ENCODE measurements at places on chromosomes 4 and X. TPM values are rescaled to one million over a fixed set of nuclear protein-coding genes. Genes with fewer than 3 reads are reported as not detected.

DNA sequence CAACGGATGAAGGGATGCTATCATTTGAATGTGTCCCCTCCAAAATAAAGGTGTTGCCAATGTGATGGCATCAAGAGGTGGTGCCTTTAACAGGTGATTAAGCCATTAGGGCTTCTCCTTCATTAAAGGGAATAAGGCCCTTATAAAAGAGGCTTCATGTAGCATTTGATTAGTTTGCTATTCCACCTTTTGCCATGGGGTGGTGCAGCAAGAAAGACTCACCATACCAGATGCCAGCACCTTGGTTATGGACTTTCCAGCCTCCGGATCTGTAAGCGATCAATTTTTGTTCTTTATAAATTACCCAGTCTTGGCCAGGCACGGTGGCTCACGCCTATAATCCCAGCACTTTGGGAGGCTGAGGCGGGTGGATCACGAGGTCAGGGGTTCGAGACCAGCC, 7.9 kb upstream of the SLC25A43 start:
- no peaks in the 10 kb centered on the region for H3K27me3 ChIP-seq
- no peaks in the 10 kb centered on the region for H3K4me1 ChIP-seq
- H3K27ac ChIP-seq: no peak overlapping the region
- H3K4me3 ChIP-seq: no peak overlapping the region
- DNase-seq: no peak
- no peaks in the 10 kb centered on the region for H3K36me3 ChIP-seq

DNA sequence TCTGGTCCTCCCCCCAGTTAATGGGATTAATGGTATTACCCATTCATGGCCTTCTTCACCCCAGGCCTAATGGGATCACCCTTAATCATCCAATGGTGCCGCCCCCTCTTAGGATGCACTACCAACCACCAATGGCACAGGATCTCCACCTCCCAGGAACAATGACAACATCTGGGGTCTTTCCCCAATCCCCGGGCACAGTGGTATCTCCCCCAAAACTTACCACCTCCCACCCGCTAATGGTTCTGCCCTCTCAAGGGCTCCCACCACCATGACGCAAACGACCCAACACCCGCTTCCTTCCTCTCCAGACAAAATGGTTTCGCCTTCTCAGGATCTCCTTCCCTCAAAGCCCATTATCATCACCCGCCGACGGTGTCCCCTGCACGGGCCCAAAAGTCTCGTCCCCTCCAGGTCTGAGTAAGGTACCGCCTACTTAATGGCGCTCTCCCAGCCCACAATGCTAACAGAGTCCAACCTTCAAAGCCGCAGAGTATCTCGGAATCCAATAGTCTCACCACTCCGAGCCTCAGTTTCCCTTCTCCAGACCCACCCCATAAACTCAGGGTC, 458 bp downstream of the GRIPAP1 start:
- H3K27me3 ChIP-seq: no peaks in the 10 kb centered on the region
- H3K4me1 ChIP-seq: peaks cover 2% of the 10 kb centered on the region
- peak overlapping the region; percentile 45 for H3K4me3 ChIP-seq

GRCh38 chr4:141346144-141346543, 125.4 kb downstream of the ZNF330 start:
- no peak for DNase-seq
- no peak overlapping the region for H3K4me3 ChIP-seq
- H3K27ac ChIP-seq: no peak overlapping the region
- H3K36me3 ChIP-seq: no peaks in the 10 kb centered on the region
- H3K27me3 ChIP-seq: no peaks in the 10 kb centered on the region

GRCh38 chr4:21768349-21769310, 179.9 kb downstream of the KCNIP4 start:
- no peak overlapping the region for H3K27ac ChIP-seq
- H3K4me1 ChIP-seq: no peaks in the 10 kb centered on the region
- DNase-seq: no peak
- no peaks in the 10 kb centered on the region for H3K27me3 ChIP-seq

- no peak overlapping the region for H3K27ac ChIP-seq
- no peak for DNase-seq
- no peaks in the 10 kb centered on the region for H3K36me3 ChIP-seq
- H3K27me3 ChIP-seq: no peaks in the 10 kb centered on the region
- no peak overlapping the region for H3K4me3 ChIP-seq
Measured at GRCh38 chrX:115021121-115021520, 3.7 kb upstream of the IL13RA2 start.

- no peak overlapping the region for H3K27ac ChIP-seq
- H3K4me1 ChIP-seq: no peaks in the 10 kb centered on the region
- no peak overlapping the region for H3K4me3 ChIP-seq
- H3K27me3 ChIP-seq: no peaks in the 10 kb centered on the region
Measured at GRCh38 chrX:3788494-3789233, 75.2 kb upstream of the PRKX start.

- no peak for DNase-seq
- H3K36me3 ChIP-seq: no peaks in the 10 kb centered on the region
- H3K4me3 ChIP-seq: no peak overlapping the region
- no peaks in the 10 kb centered on the region for H3K27me3 ChIP-seq
- no peak overlapping the region for H3K27ac ChIP-seq
- H3K4me1 ChIP-seq: peaks cover 3% of the 10 kb centered on the region
Measured at GRCh38 chr4:125123570-125124109, 191.1 kb upstream of the FAT4 start.

DNA sequence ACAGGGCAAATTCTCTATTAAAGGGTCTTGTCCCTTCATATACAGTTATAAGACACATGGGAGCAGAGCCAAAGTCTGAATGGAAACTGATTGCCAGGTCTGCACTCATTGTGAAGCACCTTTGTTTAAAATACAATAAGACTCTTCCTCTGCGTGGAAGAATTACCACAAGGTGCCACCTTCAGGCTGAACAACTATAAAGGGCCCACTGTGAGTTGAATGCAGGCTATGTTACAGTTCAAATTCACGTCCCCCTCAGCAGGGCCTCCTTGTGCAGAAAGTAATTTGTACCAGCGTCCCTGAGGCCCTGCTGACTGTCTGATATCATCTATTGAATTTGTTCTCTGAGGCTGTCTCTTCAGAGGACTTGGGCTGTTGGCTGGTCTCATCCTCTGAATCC, 225.8 kb upstream of the TEX13C start:
- H3K27ac ChIP-seq: no peak overlapping the region
- H3K4me3 ChIP-seq: no peak overlapping the region

- H3K36me3 ChIP-seq: no peaks in the 10 kb centered on the region
- no peak for DNase-seq
- no peak overlapping the region for H3K4me3 ChIP-seq
- H3K27me3 ChIP-seq: no peaks in the 10 kb centered on the region
- H3K4me1 ChIP-seq: no peaks in the 10 kb centered on the region
- no peak overlapping the region for H3K27ac ChIP-seq
Measured at GRCh38 chr4:73750730-73751129, 10.4 kb downstream of the CXCL8 start.

- H3K36me3 ChIP-seq: no peaks in the 10 kb centered on the region
- no peak for DNase-seq
- no peaks in the 10 kb centered on the region for H3K27me3 ChIP-seq
Measured at GRCh38 chrX:132909643-132910042, 48.8 kb downstream of the HS6ST2 start.

- H3K27ac ChIP-seq: no peak overlapping the region
- no peak for DNase-seq
- H3K4me1 ChIP-seq: no peaks in the 10 kb centered on the region
- H3K4me3 ChIP-seq: no peak overlapping the region
- H3K27me3 ChIP-seq: no peaks in the 10 kb centered on the region
Measured at GRCh38 chrX:109936598-109936997, 66.3 kb upstream of the TMEM164 start.

DNA sequence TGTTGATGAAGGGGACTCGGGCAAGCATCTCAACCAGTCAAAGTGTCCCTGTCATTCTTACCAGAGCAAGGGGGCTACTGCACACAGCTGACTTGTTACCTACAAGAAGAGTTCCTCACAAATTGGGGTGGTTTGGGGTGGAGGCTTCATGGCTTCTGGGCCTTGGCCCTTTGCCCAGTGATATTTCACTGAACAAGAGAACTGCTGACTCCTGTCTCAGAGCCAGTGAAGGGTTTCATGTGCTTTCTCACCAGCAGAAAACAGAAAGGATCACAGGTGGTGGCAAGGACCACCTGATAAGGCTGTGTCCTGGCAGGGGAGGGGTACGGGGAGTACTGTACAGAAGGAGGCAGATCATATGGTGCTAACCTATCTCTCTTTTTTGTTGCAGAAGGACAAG, 53.5 kb downstream of the DLG3 start:
- H3K4me1 ChIP-seq: no peaks in the 10 kb centered on the region
- no peaks in the 10 kb centered on the region for H3K27me3 ChIP-seq
- DNase-seq: no peak

DNA sequence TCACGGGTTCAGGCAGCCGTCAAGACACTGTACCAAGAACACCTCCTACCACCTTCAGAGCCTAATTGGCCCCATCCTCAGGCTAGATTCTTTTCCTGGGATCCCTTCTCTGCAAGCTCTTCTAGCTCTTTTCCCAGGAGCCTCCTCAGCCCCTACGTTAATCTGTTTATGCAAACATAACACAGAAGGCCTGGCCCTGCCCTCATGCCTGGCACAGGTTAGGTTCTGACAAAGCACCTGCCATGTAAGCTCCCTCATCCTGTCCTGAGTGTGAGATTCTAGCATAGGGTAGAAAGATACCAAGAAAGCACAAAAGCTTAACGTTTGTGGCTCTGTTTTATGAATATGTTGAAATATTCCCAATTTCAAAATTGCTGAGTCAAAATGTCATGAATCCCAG, 93.6 kb downstream of the IRF2 start:
- H3K27me3 ChIP-seq: no peaks in the 10 kb centered on the region
- no peak overlapping the region for H3K4me3 ChIP-seq

UGT8 gene
- 0.77 TPM for total RNA-seq

FREM3 gene
- total RNA-seq: not detected

NFXL1 gene
- total RNA-seq: 15.7 TPM

PCDH19 gene
- total RNA-seq: 4.4 TPM

SRPX gene
- total RNA-seq: 5.1 TPM

CASP6 gene
- total RNA-seq: 14.5 TPM

PPP2R3B gene
- total RNA-seq: 23.5 TPM
